Stomach (tissue), 19 donors: ENCODE measurements at places on chromosomes 6 and 20. TPM values are rescaled to one million over a fixed set of nuclear protein-coding genes. Genes with fewer than 3 reads are reported as not detected.

Gene C4A
- total RNA-seq = 248 TPM

Gene CCN6
- total RNA-seq = not detected

DNA sequence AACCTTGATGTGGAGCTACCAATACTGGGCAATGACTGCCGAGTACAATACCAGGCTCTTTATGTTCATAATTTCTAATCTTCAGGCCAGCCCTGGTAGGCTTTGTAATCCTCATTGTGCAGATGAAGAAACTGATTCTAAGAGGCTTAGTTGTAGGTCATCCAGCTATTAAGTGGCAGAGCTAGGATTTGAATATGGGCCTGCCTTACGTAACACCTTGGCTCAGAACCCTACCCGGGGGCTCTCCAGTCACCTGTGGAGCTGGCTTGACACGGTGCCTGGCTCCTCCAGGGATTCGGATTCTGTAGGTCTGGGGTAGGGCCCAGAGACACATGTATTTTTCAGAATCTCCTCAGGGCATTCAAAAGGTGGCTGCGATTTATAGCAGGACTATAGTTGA lies 515.5 kb downstream of the QKI start:
- DNase-seq = no peak

DNA sequence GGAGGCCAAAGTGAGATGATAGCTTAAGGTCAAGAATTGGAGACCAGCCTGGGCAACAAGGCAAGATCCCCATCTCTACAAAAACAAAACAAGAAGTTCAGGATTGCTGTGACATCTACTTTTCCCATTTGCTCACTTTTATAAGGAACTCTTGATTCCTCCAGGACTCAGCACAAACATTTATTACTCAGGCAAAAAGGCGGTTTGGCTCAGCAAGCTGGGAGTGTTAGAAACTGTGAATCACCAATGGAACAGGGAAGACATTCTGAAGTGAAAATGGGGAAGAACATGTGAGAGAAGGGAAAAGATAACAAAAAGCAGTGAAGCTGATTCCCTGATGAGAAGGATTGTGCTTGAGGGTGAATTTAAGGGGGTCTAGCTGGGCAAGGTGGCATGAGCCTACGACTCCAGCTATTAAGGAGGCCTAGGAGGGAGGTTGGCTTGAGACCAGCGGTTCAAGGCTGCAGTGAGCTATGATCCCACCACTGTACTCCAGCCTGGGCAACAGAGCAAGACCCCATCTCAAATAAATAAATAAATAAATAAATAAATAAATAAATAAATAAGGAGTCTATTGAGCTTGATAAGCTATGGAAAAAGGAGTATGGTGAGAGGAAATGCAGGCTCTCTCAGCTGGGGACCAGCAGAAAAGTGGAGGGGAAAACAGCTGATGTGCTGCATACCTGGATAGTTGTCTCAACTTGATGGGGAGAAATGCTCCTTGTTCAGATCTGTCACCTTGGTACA lies 65.4 kb upstream of the HDDC2 start:
- no peak for DNase-seq

DNA sequence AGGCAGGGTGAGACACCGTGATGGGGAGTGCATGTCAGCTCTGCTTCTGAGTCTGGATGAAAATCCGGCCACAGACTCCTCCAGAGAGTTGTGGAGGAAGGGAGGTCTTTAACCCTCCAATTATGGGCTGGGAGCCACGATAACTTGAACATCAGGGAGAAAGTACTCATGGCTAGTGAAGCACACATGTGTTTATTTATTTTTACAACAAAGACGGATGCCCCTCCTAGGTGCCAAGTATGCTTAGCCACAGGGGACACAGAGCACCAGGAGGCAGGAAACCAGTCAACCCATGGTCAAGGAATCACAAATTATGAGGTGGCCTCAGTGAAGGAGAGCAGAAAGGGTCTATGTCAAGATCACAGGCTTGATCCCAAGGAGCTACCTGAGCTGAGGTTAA lies 54.1 kb downstream of the ZNF217 start:
- DNase-seq = no peak

Gene ERVFRD-1
- not detected for total RNA-seq

DNA sequence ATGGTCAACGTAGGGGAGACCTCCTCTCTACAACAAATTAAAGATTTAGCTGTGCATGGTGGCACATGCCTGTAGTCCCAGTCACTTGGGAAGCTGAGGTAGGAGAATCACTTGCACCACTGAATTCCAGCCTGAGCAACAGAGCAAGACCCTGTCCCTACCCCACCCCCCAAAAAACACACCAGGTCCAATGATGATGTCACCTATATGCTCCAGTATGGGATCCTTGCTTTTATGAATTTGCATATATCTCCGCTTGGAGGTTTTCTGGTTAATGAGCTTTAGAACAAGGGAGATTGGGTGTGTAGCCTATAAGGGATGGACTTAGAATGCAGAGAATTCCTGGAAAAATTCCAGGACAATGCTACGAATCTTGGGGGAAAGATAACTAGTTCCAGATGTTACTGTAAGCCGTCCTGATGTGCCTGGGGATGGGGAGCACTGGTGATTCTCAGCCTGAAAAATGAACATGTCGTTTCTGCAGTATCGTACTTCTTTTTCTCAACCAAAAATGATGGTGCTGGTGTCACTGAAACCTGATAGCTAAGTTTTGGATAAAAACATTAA lies 61.1 kb downstream of the ZBTB2 start:
- no peak for DNase-seq

GRCh38 chr6:17574866-17575560 lies 25.1 kb upstream of the FAM8A1 start:
- DNase-seq = no peak

Gene XKR7
- not detected for total RNA-seq

- no peak for DNase-seq
Measured at GRCh38 chr6:56555438-56555872, 87.2 kb downstream of the DST start.
